ENCODE measurements at places on chromosomes 12 and 14.

DNA sequence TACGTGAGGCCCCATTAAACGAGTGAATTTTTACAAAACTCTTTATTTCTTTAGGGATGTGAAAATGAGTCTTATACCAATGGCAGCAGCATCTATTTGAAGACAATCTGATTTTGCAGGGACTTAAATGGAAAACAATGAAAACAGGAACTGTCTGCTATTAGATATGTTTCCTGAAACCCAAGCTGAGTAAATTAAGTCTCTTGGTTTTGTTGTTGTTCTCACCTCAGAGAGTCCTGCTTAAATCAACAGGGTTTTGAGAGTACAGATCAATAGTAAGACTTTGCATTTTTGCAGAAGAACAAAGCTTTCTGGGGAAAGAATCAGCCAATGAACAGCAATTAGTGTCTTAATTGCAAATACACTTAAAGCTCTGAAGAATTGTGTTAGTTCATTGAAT, 39.1 kb upstream of the LGR5 start:
- no peak for DNase-seq

DNA sequence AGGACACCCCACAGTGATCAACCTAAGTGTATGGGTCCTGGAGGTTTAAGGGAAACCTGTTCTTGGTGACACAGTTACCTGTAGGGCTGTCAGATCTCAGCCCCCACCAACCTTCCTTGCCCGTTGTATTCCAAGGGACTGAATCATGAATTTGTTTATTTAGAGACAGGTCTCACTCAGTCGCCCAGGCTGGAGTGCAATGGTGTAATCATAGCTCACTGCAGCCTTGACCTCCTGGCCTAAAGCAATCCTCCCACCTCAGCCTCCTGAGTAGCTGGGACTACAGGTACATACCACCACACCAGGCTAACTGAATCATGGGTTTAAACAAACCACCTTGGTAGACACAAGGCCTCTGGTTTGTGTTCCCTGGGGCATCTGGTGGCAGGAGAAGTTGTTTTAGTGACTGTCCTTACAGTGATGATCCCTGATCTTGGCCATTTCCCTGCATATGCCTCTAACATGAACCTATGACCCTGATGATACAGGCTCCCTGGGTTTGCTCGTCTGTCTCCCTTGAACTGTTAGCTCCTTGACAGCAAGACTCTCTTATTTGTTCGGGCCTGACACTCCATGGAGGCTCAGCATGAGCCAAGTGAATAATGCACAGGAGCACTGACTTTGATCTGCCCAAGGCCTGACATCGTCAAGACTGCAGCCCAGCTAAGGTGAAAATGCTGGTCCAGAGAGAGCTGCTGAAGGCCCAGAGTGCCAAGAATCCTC, 47.9 kb downstream of the PITPNM2 start:
- no peak for DNase-seq

DNA sequence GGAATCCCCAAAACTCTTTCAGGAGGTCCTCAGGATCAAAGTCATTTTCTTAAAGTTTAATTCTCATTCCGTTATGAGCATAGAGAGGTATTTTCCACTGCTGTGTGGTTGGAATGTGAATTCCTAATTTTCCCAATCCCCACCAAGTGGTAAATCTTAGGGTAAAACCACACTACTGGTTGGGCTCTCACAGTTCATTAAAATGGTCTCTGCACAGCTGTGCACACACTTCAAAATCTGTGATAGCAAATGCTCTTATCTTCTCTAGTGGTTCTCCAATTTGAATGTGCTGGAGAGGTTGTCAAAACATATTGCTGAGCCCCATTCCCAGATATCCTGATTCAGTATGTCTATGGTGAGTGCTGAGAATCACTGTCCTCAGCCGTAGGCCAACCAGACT, 189.1 kb downstream of the BMP4 start:
- DNase-seq, result no peak

GRCh38 chr12:38691164-38691563, 214.2 kb downstream of the CPNE8 start:
- no peak for DNase-seq

DNA sequence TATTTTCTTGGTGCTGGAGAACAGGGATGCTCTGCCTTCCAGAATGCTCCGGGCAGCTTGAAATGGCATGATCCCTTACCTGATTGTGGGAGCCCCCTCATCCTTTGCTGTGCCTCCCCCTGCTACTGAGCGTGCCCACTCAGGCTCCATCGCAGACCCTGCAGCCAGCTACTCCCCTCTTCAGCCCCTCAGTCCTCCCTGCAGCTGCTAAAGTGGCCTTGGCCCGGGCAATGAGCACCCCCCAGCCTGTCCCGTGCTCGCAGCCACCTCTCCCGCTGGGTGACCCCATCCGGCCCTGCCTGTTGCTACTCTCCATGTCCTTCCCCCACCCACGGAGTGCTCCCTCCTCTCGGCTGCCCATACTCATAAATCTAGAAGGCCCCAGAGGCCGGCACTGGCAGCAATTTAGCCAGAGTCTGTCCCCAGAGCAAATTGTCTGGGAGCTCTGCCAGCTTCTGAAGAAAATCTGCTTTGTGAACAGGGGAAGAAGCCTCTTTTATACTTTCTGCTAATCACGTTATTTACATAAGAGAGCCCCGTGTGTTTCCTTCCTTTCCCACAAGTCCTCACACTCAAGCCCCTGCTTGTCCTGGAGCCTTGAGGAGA, 143.7 kb upstream of the FRMD6 start:
- DNase-seq, result no peak

Data from activated T-cell treated with anti-CD3 and anti-CD28 coated beads, Interleukin-2, amount 50 U/mL, for 4 hours (primary cell).